ENCODE measurements at places on chromosomes 13 and 19. TPM values are rescaled to one million over a fixed set of nuclear protein-coding genes. Genes with fewer than 3 reads are reported as not detected.
A peak's percentile ranks its signal among the peaks of the same experiment; 100 is the strongest.

GRCh38 chr19:28949535-28949934 lies 263.4 kb downstream of the UQCRFS1 start:
- no peak for DNase-seq

DNA sequence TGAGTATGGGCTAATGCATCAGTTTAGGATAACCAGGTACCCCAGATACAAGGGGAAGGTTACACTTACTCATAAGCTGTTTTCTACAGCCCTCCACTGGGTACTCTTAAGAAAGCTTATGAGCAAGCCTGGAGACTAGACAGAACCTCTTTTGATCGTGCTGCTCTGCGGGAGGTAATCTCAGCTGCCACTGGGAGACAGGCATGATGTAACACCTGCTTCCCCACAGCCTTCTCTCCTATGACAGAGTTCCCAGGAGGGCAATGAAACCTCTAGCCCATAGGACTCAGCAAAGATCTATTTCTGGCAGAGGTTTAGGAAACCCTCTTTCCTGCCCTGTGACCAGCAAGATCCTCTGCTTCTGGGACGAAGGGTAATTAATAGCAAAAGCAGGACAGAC lies 65.6 kb downstream of the WASF3 start:
- DNase-seq = no peak

DNA sequence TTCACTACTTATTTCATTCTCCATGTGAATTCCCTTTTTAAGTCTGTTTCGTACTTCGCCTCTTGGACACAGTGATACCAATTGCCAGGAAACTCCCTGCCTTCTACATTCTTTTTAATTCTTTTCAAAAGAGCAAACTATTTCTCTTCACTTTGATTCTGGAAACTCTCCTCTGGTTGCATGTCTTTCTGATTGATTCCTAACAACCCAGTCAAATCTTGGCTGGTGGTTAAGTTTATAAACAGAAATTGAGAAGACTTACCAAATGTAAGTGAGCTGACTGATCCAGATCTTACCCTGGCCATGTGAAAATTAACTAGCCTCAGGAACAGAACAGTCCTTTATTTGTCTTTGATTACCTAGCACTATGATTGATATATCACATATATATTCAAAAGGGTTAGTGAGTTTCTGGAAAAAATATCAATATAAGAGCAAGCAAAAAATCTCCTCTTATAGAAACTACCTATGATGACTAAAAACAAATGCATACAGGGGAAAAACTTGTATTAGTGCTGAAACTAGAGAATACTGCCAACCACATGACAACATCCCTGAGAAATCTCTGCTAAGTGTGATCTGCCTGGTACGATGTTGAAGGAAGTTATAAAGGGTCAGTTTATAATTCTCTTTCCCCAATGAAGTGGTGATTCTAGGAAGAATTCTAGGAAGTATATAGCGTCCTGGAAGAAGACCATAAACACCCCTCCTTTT lies 152.6 kb upstream of the HTR2A start:
- no peak for DNase-seq

GRCh38 chr19:46616631-46617322 lies 8.1 kb downstream of the PTGIR start:
- DNase-seq = peak; percentile 83

GRCh38 chr13:99723878-99724277 lies 222.6 kb downstream of the TM9SF2 start:
- DNase-seq = peak; percentile 66

- no peak for DNase-seq
Observed at GRCh38 chr19:33388231-33388724, 14.8 kb downstream of the CEBPG start.

GRCh38 chr13:78743973-78744372 lies 85.0 kb upstream of the OBI1 start:
- no peak for DNase-seq

GRCh38 chr19:24051516-24051915 lies 35.5 kb upstream of the ZNF254 start:
- no peak for DNase-seq

- DNase-seq = no peak
Observed at GRCh38 chr19:3695124-3695733, 5.0 kb downstream of the PIP5K1C start.

DNA sequence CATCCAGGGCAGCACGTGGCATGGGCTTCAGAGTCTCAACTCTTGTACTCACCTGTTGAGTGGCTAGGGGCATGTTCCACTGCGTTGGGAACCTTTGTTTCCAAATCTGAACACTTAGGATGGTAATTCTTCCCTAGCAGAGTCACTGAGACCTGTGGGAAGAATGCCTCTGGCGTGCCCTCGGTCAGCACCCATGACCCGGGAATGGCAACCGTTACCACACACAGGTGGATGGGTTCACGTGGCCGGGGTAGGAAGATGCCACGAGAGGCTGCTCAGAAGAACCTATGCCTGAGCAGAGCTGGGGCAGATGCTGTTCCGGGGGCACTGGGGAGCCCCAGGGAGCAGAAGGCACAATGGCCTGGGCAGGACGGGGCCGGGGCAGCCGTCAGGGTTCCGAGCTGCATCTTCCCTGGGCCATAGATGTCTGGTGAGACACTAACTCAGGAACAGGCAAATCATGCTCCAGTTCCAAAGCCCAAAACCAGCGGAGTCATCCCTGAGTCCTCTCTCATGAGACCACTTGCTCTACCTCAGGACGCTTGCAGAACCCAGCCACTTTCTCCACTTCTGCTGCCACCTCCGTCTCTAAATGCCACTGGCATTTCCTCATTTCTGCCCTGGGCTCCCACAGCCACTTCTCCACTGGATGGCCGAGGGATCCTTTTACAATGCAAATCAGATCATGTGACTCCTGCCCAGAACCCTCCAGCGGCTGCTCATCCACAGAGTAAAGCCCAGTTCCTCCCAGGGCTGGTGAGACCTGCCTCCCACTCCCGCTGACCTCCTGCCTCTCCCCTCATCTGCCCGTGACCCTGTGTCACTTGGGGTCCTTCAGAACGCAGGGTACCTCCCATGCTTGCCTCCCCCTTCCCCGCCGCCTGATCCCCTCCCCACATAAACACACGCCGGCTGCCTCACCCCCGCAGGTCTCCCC lies 36.7 kb downstream of the FAM124A start:
- no peak for DNase-seq

- DNase-seq = no peak
Observed at GRCh38 chr13:20960663-20961309, 58.2 kb upstream of the XPO4 start.

DNA sequence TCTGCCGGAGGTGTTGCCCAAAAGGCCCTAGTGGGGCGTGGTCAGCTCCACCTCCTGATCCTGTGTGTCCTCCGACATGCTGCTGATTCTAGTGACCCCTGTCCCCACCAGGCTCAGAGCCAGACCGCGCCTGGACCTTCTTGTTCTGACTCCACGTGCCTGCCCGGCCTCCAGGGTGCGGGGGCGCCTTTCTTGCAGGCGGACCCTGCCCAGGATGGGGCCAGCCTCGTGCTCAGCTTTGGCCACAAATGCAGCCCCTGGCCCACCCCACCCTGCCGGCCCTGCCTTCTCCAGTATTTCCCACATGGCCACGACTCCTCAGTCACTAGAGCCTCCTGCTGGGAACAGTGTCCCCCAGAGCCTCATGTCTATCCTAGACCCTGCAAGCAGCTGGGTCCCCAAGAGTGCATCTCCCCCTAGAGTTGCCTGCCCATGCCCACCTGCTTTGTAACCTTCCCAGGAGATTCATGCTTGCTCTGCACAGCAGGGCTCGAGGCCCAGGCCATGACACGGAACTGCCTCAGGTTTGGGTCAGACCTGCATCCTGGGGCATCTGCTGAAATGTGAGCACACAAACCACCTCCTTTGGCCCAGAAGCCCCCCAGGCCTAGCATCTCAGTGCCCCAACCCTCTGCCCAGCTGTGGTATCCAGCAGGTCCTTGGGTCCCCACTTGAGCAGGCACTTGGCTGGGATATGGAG lies 27.0 kb downstream of the TMEM161A start:
- DNase-seq = no peak

- no peak for DNase-seq
Observed at GRCh38 chr13:98364647-98365046, 187.6 kb upstream of the RNF113B start.

DNA sequence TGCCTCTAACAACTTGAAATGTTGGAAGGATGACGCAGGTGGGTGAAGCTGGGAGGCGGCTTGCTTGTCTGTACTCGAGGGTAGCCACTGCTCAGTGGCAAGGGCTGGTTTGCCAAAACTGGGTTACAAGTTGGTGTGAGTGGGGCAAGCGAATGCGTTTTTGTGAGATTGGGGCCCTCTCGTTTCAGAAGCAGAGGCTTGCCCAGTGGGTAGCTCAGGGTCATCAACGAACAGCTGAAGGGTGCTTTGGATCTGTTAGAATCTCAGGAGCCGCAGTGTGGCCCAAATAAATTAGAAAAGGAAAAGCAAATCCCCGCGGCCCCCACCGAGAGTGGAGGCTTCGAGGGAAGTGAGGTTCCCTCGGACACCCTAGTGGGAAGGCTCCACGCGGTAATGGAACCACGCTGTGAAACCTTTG lies 7.3 kb downstream of the ATP4B start:
- DNase-seq = no peak

DNA sequence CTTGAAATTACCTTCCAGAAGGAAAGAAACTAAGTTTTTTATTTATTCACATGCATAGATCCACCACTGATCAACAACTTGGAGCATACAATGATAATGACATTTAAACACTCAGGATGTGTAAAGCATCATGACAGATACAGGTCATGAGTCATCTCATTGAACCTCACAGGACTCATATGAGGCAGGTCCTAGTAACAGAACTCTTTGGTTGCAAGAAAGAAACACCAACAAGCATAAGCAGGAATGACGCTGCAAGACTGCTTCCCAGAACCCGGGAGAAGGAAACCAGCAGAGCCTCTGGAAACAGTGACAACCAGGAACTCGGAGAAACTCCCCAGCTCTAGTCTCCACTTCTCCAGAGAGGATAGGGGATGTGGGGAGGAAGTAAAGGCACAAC lies 60.8 kb upstream of the IPO5 start:
- no peak for DNase-seq

THSD8 gene
- not detected for total RNA-seq

DNA sequence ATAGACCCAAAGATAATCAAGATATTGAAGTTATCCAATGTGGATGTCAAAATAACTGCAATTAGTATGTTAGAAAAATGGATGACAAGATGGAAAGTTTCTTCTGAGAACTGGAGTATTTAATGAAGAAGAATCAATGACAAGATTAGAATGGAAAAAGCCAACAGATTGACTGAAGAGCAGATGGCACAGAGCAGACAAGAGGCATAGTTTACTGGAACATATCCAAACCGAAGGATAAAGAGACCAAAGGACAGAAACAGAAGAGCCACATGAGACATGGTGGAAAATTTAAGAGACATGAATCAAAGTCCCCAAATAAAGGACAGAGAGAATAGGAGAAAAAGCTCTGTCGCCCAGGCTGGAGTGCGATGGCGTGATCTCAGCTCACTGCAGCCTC lies 89.6 kb upstream of the RXFP2 start:
- no peak for DNase-seq

DNA sequence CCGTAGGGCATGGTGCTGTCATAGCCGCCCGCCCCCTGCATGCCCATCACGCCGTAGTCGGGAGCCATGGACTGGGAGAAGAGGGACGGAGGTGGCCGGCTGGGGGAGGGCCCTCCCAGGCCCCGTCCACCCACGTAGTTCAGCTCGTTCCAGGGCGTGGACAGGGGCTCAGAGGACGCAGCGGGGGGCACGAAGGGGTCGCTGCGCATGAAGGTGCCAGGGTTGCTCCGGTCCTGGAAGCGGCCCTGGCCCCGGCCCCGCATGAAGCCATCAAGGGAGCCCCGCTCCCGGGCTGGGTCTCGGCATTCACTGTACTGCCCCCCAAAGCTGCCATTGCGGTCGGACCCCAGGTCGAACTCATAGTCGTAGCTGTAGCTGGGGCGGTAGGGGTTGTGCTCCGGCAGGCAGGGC lies 6.7 kb downstream of the AKAP8 start:
- no peak for DNase-seq

DNA sequence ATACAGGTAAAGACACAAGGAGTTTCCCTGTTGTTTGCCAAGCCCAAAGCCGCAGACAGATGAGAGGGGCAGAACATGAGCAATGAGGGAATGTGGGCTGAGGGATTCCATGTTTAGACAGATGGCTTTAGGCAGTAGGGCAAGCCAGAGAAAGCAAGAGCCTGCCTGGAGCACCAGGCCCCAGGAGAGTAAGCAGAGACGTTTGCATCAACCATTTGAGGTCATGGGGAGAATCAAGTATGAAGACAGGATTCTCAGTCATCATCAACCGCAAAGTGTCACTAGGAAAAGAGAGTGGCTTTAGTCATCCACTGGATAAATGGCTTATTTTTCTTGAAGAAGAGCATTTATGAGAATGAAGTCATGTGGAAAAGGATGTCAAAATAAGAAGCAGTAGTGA lies 184.7 kb downstream of the COG6 start:
- DNase-seq = no peak

DNA sequence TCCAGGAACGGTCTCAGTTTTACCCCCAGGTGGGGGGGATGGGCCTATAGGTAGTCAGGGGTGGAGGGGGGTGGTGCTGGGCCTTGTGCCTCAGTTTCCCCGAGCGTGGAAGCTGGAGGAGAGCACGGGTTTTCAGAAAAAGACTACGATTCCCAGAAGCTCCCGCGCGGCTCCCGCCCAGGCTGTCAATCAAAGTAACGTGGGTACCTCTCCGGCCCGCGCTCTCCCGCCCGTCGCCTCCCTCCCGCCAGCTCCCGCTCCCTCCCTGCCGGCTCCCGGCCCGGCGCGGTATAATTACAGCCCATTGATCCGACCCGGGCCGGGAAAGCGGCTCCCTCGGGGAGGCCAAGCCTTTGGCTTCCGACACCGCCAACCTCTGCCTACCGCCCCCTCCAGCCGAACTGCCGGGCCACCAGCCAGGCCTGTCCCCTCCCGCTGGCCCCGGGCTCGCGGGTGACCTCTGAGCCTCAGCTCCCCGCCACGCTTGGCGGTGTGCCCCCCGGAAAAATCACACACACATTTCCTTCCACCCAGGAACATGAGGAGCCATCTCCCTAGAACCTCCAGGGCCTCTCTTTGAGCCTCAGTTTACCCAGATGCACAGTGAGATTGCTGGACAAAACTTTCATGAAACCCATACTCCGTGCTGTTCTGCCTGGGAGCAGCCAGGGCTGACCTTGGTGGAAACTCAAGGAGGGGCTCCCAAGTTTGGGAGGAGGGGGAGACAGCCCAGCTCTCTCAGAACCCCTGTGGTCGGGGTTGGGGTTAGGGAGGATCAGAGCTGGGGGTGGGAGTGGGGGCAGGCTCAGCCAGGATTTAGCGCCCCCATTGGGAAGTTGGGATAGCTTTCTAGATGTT lies 7.3 kb upstream of the TLE2 start:
- peak; percentile 99 for DNase-seq

DNA sequence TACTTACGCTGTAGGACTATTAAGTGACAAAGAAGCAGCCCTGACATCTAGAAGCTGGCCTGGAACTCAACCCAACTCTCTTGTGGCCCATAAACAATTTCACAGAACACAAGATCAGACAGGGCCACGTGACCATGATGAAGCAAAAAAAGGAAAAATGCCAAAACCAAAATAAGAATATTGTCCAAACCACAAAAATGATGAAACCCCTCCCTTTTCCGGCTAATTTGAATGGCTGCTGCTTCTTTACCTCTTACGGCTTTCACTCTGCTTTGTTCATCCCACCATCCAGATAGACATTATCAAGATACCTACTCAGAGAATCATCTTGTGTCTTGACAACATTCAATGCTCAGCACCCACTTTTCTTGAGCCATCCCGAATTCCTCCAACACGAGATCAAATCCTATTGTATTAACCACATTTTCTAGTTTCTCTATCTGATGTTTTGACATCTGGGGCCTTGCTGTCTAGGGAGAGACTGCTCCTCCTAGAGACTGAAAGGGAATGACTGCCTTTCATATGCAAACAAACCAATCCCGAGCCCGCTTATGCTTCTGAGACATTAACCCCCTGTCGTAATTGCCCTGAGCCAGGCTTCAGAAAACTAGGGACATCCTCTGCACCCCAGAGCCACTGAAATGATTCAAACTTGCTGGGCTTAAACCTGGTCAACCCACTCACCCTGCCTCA lies 186.3 kb downstream of the TDRD3 start:
- DNase-seq = peak; percentile 37

Measured in neural progenitor cell (in vitro differentiated cells).